IMR-90 (cell line): ENCODE measurements at places on chromosomes 2 and 18. TPM values are rescaled to one million over a fixed set of nuclear protein-coding genes. Genes with fewer than 3 reads are reported as not detected.

Gene ALPP
- total RNA-seq, result not detected in 2 replicates

Gene MLPH
- 13.8 and 13.9 TPM in 2 replicates for total RNA-seq

Gene IL37
- total RNA-seq, result not detected in 2 replicates

Gene DSG4
- not detected in 2 replicates for total RNA-seq

Gene CYP27A1
- 4.2 and 5.2 TPM in 2 replicates for total RNA-seq

Gene TBR1
- total RNA-seq, result not detected in 2 replicates

Gene IL36A
- not detected in 2 replicates for total RNA-seq

Gene POTEC
- total RNA-seq, result not detected in 2 replicates

Gene TAF1B
- total RNA-seq, result 19.9 and 26.9 TPM in 2 replicates

- DNase-seq, result no peak
These were observed 4.3 kb upstream of the GALNT1 start for GRCh38 chr18:35577045-35577848.

GRCh38 chr2:226575928-226576327, 223.7 kb downstream of the IRS1 start:
- DNase-seq, result peak; percentile 57

GRCh38 chr18:22141211-22141610, 28.2 kb upstream of the GATA6 start:
- DNase-seq, result no peak

DNA sequence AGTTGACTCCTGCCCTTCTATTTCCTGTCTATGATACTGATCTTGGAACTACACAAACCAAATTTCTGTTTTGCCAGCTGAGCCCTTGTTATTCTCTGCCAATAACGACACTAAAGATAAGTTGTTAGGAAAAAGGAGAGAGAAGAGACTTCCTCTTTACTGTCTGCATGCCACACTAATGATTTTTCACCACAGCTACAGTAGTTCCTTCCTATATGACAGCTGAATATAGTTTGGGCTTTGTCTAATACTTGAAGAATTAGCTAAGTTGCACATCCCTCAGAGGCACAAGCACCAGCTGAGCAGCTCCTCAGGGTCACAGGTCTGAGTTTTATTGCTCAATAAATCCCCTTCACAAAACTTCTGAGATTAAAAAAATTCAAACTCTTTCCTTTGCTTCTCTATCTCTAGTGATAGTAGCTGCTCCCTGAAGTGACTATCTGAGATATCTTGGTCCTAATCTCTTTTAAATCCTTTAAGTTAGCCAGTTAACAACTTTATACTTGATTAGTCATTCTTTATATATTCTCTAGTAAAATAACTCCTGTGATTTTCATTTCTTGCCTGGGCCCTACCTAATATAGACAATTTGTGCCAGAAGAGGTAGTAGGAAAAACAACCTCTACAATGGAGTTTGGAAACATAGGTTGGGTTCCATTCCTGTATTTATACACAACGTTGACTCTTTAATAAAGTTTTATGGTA, 253.0 kb upstream of the CNTNAP5 start:
- DNase-seq, result no peak

- DNase-seq, result no peak
These were observed 98.2 kb upstream of the DTNA start for GRCh38 chr18:34611904-34612303.

- no peak for DNase-seq
These were observed 9.0 kb downstream of the VIT start for GRCh38 chr2:36705326-36706020.

GRCh38 chr2:46803911-46804670, 111.5 kb downstream of the MCFD2 start:
- DNase-seq, result peak; percentile 96

DNA sequence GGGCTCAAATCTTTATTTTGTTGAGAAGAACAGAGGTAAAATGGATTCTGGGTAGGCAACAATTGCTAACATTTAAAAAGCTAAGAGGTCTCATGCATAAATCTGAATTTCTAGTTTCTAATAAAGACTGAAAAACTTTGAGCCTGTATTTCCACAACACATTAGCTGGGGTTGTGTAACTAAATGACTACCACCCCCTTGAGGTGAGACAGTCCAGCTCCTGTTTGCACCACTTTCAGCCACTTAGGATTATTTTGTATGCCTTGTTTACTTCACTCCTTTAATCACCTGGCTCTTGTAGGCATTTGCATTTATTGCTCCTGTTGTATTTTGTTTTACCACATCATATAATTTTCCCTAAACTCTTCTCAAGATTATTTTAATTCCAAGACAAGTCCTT, 376.6 kb downstream of the PTH2R start:
- DNase-seq, result no peak

- no peak for DNase-seq
These were observed 1074.8 kb upstream of the CDH2 start for GRCh38 chr18:29251681-29252080.

DNA sequence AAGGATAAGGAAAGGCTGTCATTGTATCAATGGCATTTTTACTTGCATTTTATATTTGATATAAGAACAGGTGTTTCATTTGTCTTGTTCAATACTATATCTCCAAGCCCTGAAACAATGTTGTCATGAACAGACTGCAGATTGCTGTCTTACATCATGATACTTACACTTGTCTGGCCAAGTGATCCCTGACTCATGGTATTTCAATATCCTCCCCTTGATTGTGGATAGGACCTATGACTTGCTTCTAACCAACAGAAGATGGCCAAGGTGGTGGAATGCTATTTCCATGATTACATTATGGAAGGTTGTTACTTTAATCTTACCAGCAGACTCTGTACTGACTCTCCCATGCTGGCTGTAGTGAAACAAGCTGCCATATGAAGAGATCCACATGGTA, 471.1 kb downstream of the CCDC85A start:
- no peak for DNase-seq

- no peak for DNase-seq
These were observed at the start of gene GAREM2 for GRCh38 chr2:26172871-26173775. TSS of gene GAREM2 (plus strand) at chr2:26173088. CDS start at chr2:26173221, 133 bp downstream.

DNA sequence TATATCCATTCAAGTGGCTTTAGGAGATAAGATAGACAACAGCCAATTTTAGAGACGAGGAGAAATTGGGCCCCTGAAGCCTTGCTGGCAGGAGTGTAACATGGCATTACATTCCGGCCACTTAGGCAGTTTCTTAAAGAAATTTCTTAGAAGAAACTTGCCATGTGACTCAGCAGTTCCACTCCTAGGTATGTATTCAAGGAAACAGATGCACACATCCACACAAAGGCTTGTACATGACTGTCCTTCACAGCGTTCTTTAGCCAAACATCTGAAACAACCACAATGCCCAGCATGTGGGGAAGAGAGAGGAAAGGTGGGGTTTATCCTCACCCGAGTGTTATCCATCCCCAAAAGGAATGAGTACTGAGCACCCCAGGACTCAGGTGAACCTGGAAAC, 107.1 kb downstream of the NFATC1 start:
- DNase-seq, result peak; percentile 33

DNA sequence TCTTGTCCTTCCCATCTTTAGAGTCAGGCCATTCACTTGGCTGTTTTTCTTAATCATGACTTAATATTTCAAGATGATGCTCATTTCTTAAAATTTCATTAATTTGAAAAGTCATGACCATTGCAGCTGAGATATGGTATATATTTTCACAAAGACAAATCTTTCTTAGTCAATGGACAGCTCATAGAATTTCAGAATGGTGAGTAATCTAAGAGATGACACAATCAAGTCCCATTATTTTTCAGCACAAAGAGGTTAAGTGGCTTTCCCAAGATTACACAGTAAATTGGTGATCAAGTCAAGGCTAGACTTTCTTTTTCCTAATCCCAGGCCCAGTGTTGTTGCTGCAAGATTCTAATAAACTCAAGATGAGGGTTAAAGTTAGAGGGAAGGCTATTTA, 34.4 kb upstream of the NT5C1B start:
- peak; percentile 72 for DNase-seq

GRCh38 chr2:117789505-117789904, 25.0 kb upstream of the DDX18 start:
- DNase-seq, result no peak

DNA sequence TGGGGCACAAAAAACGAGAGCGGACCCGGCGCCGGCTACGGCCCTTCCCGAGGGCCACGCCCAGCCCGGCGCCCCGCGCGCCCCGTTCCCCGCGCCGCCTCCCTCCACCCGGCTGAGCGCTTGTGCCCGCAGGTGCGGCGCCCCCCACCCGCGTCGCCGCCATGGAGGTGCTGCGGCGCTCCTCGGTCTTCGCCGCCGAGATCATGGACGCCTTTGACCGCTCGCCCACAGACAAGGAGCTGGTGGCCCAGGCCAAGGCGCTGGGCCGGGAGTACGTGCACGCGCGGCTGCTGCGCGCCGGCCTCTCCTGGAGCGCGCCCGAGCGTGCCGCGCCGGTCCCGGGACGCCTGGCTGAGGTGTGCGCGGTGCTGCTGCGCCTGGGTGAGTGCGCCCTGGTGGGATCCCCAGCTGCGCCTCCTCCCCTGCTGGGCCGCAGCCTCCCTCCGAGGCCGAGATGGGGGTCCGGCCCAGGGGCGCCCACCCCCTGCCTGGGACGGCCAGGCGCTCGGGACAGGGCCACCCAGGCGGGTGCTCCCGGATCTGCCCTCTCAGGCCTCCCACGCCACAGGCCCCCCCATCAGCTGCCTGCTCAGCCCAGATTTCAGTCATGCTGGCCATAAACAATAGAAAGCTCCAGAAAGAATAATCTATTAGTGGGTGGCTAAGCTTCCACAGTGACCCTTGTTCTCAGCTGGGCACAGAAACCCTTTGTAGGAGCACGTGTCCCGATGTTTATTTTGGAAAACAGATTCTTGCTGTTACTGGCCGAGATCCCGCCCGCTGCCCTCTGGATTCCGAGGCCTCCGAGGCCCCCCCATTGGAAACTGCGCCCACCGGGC, 997 bp downstream of the BOK start:
- peak; percentile 48 for DNase-seq

DNA sequence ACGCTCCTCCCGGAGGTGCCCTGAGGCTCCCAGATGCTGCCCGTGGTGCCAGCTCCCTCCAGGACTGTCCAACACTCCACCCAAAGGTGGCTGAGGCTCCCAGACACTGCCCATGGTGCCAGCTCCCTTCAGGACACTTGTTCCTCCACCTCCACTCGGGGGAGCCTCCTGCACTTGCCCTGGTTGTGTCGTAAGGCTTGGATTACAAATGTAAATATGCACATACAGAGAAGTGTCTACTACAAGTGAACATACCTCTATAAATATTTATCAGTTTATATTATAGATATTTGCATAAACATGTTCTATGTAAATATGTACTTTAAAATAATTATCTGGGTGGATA, 143.3 kb downstream of the PXDN start:
- no peak for DNase-seq

DNA sequence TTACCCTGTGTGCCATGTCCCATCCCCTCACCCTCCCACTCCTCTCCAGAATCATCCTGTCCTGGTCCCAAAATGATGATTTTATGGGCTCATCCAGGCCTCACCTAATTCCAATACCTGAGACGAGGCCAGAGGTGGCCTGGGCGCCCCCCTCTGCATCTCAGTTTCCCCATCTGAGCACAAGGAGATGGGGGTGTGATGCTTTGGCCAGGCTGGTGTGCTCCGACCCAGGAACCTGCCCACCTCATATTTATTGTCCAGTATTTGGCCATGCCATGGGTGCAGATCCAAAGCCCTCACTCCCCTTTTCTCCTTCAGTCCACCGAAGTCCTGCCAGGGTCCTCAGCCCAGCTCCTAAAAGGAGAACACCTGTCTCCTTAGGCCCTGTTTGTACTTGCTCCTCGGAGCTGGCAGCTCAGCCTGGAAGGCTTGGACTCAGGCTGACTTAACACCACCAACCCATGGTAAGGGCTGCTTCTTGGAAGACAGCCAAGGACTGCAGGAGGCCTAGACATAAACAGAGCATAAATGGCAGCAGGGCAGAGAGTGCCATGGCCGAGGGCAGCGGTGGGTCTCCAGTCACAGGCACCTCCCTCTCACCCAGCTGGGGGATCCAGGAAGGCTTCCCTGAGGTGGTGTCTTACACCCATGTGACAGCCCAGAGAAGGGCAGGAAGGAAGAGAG, 3.6 kb downstream of the TEX51 start:
- no peak for DNase-seq

GRCh38 chr18:68848242-68848641, 50.4 kb downstream of the CCDC102B start:
- DNase-seq, result no peak

GRCh38 chr2:165425556-165425955, 43.9 kb upstream of the CSRNP3 start:
- DNase-seq, result no peak

GRCh38 chr2:121911036-121911435, 155.6 kb downstream of the TSN start:
- DNase-seq, result no peak

DNA sequence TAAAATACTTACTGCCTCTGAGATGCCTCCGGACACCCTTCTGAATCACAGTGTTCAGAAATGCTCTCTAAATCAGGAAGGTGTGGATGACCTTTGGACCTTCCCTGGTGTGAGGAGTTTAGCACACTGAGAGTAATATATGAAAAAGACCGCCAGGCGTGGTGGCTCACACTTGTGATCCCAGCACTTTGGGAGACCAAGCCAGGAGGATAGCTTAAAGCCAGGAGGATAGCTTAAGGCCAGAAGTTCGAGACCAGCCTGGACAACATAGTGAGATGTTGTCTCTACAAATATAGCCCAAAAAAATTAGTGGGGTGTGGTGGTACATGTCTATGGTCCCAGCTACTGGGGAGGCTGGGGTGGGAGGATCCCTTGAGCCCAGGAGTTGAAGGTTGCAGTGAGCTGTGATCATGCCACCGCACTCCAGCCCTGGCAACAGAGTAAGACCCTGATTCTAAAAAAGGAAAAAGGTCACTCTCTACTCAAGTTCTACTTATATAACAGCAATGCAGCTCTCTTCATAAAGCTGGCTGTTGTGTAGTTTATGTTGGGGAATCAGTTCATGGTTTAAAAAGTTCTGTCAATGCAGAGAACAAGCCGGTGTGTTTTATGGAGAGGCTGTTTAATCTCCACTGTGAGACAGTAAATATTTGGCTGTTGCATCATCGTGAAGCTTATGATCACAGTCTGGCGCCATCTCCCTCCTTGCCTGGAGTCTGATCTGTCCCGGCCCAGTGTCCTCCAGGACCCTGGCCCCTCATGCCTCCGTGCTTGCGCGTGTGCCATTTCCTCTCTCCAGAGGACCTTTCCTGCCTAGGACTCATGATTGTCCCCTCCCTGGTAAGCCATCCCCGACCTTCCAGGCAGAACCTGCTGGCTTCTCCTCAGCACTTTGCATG, 184.5 kb downstream of the FAM210A start:
- no peak for DNase-seq

DNA sequence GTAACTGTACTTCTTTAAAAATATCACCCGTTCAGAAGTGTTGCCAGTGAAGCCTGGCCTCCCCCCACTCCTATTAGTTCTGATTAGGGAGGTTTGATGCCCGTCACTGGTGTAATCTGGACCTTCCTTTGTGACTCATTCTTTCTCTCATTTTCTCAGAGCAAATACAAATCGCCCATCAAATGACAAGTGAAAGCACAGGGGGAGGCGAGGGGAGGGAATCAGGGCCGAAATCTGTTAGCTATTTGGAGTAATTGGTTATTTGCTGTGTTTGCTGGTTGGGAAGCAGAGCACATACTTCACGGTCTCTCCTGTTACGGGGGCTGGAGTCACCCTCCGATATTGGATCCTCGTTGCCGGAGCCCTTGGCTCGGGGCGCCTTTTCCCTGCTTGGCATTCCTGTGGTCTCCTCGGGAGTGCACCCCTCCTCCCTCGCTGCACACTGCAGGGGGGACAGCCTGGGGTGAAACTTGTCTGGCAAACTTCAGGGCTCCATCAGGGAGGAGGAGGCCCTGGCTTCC, 178.1 kb downstream of the DYSF start:
- no peak for DNase-seq
